Activated naive CD8-positive, alpha-beta T cell treated with anti-CD3 and anti-CD28 coated beads for 36 hours (primary cell): ENCODE measurements at places on chromosomes 6 and 20. TPM values are rescaled to one million over a fixed set of nuclear protein-coding genes. Genes with fewer than 3 reads are reported as not detected.

The NFKBIE gene
- total RNA-seq, result 24.8 TPM

- no peak for DNase-seq
These were observed 27.0 kb upstream of the TFB1M start for GRCh38 chr6:155341130-155341828.

- no peak for DNase-seq
These were observed 88.9 kb upstream of the FOXQ1 start for GRCh38 chr6:1222728-1223595.

DNA sequence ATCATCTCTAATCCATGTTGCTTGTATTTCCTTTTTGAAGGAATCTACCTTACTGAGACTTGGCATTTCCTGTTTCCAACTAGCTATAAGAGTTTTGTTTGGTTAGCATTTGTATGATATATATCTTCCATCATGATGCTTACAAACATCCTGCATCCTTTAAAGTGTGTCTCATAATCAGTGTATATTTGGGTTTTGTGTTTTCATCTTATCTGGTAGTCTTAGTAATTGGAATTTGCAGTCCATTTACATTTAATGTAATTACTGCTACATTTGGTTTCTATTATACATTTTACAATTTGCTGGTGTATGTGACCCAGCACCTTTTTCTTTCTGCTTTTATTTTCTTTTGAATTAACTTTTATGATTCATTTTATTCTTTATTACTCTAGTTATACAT lies 12.6 kb downstream of the CENPW start:
- no peak for DNase-seq

The WDR27 gene
- total RNA-seq, result 29.7 TPM

The ZSCAN23 gene
- total RNA-seq, result 1.6 TPM

GRCh38 chr20:9989066-9989724 lies 45.6 kb upstream of the ANKEF1 start:
- no peak for DNase-seq

- no peak for DNase-seq
These were observed 122.2 kb downstream of the ANKRD60 start for GRCh38 chr20:58106143-58106750.

GRCh38 chr6:44020148-44020547 lies 107.1 kb downstream of the MRPL14 start:
- DNase-seq, result no peak

GRCh38 chr20:19412254-19412653 lies 199.8 kb downstream of the SLC24A3 start:
- DNase-seq, result no peak

DNA sequence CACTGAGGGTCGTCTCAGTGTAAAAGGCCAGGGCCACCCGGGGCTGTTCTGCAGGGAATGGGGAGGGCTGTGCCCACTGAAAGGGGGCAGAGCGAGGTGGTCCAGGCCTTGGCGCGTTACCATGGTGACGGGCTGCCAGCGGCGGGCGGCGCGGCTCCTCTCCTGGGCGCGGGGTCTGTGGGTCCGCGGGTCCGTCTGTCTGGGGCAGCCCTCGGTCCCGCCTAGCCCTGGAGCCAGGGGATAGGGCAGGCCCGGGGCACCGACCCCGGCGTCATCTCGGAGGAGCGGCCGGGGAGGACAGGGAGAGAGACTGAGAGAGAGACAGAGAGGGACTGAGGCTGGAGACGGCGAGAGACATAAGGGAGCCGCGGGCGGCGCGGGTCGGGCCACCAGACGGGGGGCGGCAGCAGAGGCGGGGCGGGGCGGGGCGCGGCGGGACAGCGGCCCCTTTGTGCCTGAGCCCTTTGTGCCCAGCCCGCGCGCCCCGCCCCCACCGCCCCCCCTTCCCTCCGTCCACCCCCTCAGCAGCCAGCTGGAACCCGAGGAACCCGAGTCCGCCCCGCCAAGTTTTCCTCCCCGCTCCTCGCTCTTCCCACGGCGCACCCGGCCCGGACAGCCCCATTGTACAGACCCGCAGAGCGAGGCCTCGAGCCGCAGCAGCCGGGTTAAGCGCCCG lies at the start of gene KIAA1755:
Gene KIAA1755 (minus strand): TSS at position 358 of the 676 bp plus-strand sequence. CDS start 235 bp downstream, at position 123.
- no peak for DNase-seq

DNA sequence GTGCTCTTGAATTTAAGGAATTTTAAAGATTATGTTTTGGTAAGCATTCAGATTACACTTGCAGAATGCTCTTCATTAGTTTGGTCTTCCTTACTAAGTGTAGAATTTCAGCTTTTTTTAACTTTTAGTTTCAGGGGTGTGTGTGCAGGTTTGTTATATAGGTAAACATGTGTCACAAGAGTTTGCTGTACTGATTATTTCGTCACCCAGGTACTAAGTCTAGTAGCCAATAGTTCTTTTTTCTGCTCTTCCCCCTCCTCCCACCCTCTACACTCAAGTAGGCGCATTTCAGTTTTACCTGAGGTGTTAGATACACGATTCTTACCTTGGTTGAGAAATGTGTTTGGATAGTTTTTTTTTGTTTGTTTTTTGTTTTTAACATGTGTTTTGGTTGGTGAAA lies 68.3 kb downstream of the AFG1L start:
- no peak for DNase-seq

The HLA-DOB gene
- 2.1 TPM for total RNA-seq

- no peak for DNase-seq
These were observed 20.8 kb downstream of the DAAM2 start for GRCh38 chr6:39812853-39813533.

The KCNB1 gene
- total RNA-seq, result not detected

GRCh38 chr6:51411496-51412125 lies 592.9 kb downstream of the TFAP2B start:
- no peak for DNase-seq

- DNase-seq, result no peak
These were observed 954 bp upstream of the BLCAP start for GRCh38 chr20:37528446-37529213.

GRCh38 chr6:155050311-155050710 lies 55.2 kb downstream of the TIAM2 start:
- DNase-seq, result peak; percentile 53
